ENCODE measurements at places on chromosomes 2 and 18. TPM values are rescaled to one million over a fixed set of nuclear protein-coding genes. Genes with fewer than 3 reads are reported as not detected.
A peak's percentile ranks its signal among the peaks of the same experiment; 100 is the strongest.

GRCh38 chr18:21167641-21168377 is 56.2 kb upstream of the ROCK1 start:
- peaks cover 5% of the 10 kb centered on the region for H3K4me1 ChIP-seq
- H3K27me3 ChIP-seq: no peaks in the 10 kb centered on the region
- no peak overlapping the region for H3K4me3 ChIP-seq
- peak; percentile 68 for DNase-seq
- no peaks in the 10 kb centered on the region for H3K36me3 ChIP-seq
- no peak overlapping the region for H3K27ac ChIP-seq

GRCh38 chr2:233037078-233037477 is 4.6 kb downstream of the NEU2 start:
- no peaks in the 10 kb centered on the region for H3K4me1 ChIP-seq
- H3K4me3 ChIP-seq: no peak overlapping the region
- no peaks in the 10 kb centered on the region for H3K27me3 ChIP-seq
- H3K36me3 ChIP-seq: no peaks in the 10 kb centered on the region
- DNase-seq: no peak

GRCh38 chr2:210540471-210540870 is 15.9 kb upstream of the CPS1 start:
- H3K27ac ChIP-seq: no peak overlapping the region
- H3K27me3 ChIP-seq: no peaks in the 10 kb centered on the region
- no peaks in the 10 kb centered on the region for H3K36me3 ChIP-seq
- H3K4me1 ChIP-seq: no peaks in the 10 kb centered on the region
- DNase-seq: no peak
- no peak overlapping the region for H3K4me3 ChIP-seq

- H3K27ac ChIP-seq: no peak overlapping the region
- H3K27me3 ChIP-seq: no peaks in the 10 kb centered on the region
- H3K36me3 ChIP-seq: no peaks in the 10 kb centered on the region
Measured at GRCh38 chr2:207479198-207479785, 50.5 kb upstream of the CREB1 start.

GRCh38 chr2:190420801-190421200 is 12.6 kb downstream of the MFSD6 start:
- no peak overlapping the region for H3K4me3 ChIP-seq
- DNase-seq: peak; percentile 34

DNA sequence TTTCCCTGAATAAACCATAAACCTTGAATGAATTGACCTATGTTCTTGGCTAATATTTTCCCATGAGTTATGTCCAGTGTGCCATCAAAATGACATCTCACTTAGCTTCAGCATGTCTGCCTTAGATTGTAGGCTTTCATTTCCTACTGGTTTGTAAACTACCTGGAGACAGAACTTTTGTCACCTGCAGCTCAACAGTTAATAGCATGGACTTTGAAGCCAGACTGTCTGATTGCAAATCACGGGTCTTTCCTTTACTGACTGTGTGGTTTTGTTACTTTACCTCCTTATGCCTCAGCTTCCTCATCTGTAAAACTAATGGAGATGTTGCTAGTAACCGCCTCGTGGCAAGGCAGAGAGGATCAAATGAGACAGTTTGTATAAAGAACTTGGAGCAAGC is 187.1 kb downstream of the SUCLG1 start:
- no peak overlapping the region for H3K27ac ChIP-seq
- H3K27me3 ChIP-seq: no peaks in the 10 kb centered on the region
- no peaks in the 10 kb centered on the region for H3K36me3 ChIP-seq
- no peak overlapping the region for H3K4me3 ChIP-seq
- no peaks in the 10 kb centered on the region for H3K4me1 ChIP-seq

GRCh38 chr18:44805176-44805575 is 124.5 kb downstream of the SETBP1 start:
- H3K27me3 ChIP-seq: no peaks in the 10 kb centered on the region
- H3K27ac ChIP-seq: no peak overlapping the region
- no peak for DNase-seq
- no peaks in the 10 kb centered on the region for H3K36me3 ChIP-seq
- no peak overlapping the region for H3K4me3 ChIP-seq
- H3K4me1 ChIP-seq: no peaks in the 10 kb centered on the region

- H3K4me1 ChIP-seq: no peaks in the 10 kb centered on the region
- no peak overlapping the region for H3K27ac ChIP-seq
- H3K36me3 ChIP-seq: no peaks in the 10 kb centered on the region
- H3K27me3 ChIP-seq: no peaks in the 10 kb centered on the region
- H3K4me3 ChIP-seq: no peak overlapping the region
Measured at GRCh38 chr2:224252631-224253030, 149.3 kb downstream of the FAM124B start.

GRCh38 chr2:192243488-192243887 is 48.8 kb upstream of the TMEFF2 start:
- H3K4me3 ChIP-seq: no peak overlapping the region
- no peak overlapping the region for H3K27ac ChIP-seq
- no peaks in the 10 kb centered on the region for H3K27me3 ChIP-seq
- no peak for DNase-seq

- peaks cover 56% of the 10 kb centered on the region for H3K4me1 ChIP-seq
- no peaks in the 10 kb centered on the region for H3K36me3 ChIP-seq
- no peaks in the 10 kb centered on the region for H3K27me3 ChIP-seq
- H3K27ac ChIP-seq: peak overlapping the region; percentile 5
- H3K4me3 ChIP-seq: no peak overlapping the region
Measured at GRCh38 chr2:54512663-54513362, 56.7 kb downstream of the SPTBN1 start.

GRCh38 chr2:64853894-64854293 is 135.3 kb upstream of the SLC1A4 start:
- no peaks in the 10 kb centered on the region for H3K27me3 ChIP-seq
- no peaks in the 10 kb centered on the region for H3K36me3 ChIP-seq
- H3K27ac ChIP-seq: no peak overlapping the region
- no peak overlapping the region for H3K4me3 ChIP-seq
- no peak for DNase-seq

GRCh38 chr2:226048611-226049010 is 649.1 kb downstream of the NYAP2 start:
- DNase-seq: peak; percentile 54
- no peak overlapping the region for H3K4me3 ChIP-seq
- H3K4me1 ChIP-seq: peaks cover 8% of the 10 kb centered on the region
- no peak overlapping the region for H3K27ac ChIP-seq
- H3K27me3 ChIP-seq: no peaks in the 10 kb centered on the region

GRCh38 chr2:241598061-241598460 is 38.9 kb downstream of the THAP4 start:
- no peak overlapping the region for H3K27ac ChIP-seq
- peaks cover 21% of the 10 kb centered on the region for H3K36me3 ChIP-seq
- no peak for DNase-seq
- no peak overlapping the region for H3K4me3 ChIP-seq
- H3K27me3 ChIP-seq: no peaks in the 10 kb centered on the region
- H3K4me1 ChIP-seq: no peaks in the 10 kb centered on the region

GRCh38 chr18:32259553-32259952 is 69.7 kb downstream of the MEP1B start:
- H3K36me3 ChIP-seq: no peaks in the 10 kb centered on the region
- no peaks in the 10 kb centered on the region for H3K4me1 ChIP-seq
- DNase-seq: no peak
- no peak overlapping the region for H3K27ac ChIP-seq
- no peak overlapping the region for H3K4me3 ChIP-seq

DNA sequence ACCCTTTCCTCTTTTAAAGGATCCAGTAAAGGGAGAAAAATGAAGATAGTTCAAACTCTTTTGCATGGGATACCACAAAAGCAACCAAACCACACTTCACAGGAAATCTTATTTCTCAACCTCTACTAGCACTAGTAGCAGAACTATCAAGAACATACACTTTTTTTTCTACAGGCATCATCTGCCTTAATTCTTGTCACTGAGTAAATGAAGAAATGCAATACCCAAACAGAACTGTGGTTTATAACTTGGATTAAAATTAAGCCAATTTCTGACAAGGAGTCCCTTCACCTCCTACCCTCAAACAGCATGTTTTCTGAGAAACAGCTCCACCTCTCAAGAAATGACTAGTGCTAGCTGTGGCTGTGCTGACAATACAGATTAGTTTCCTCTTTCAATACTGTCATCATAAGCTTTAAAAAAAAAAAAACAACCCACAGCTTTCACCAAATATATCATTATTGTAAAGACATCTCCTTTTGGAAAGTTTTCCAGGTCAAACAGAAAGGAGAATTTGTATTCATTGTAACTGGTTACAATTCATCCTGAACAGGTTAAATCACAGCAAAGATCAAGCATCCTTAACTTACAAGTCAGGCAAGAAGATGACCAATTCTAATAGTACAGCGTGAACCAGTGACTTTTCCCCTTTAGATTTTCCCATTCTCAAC is 44.4 kb downstream of the PTPN2 start:
- H3K4me1 ChIP-seq: peaks cover 9% of the 10 kb centered on the region
- no peaks in the 10 kb centered on the region for H3K27me3 ChIP-seq
- H3K27ac ChIP-seq: peak overlapping the region; percentile 39
- H3K36me3 ChIP-seq: no peaks in the 10 kb centered on the region
- no peak for DNase-seq

GRCh38 chr2:44925561-44926136 is 15.9 kb upstream of the SIX3 start:
- no peak overlapping the region for H3K4me3 ChIP-seq
- H3K27ac ChIP-seq: no peak overlapping the region
- H3K4me1 ChIP-seq: no peaks in the 10 kb centered on the region
- H3K27me3 ChIP-seq: peaks cover 82% of the 10 kb centered on the region

GRCh38 chr2:82796132-82796531 is 1662.9 kb downstream of the SUCLG1 start:
- peaks cover 6% of the 10 kb centered on the region for H3K4me1 ChIP-seq
- DNase-seq: no peak
- no peaks in the 10 kb centered on the region for H3K36me3 ChIP-seq
- H3K27me3 ChIP-seq: no peaks in the 10 kb centered on the region

DNA sequence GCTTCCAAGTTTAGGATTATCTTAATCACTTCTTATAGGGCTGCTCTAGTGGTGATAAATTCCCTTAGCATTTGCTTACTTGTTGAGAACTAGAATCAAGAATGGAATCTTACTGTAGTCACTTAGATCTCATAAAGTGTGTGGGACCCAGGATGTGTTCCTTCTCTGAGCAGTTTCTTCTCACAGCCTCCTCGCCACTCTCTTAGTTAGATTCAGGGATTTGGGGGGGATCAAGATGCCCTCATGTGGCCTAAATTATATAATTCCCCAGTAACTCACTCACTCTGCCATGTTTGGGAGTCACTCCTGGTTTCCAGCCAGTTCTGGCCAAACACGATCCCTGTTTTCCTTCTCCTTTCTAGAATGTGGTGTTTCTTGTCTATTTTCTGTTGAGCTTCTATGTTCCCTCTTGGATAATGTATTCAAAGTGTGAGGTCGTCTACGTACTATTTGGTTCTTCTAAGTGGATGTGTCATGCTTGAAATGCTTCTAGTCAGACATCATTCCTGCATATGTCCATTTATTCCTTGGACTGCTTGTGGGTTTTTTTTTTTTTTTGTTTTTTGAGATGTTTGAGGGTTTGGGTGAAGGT is 414.9 kb upstream of the SYT4 start:
- no peak overlapping the region for H3K4me3 ChIP-seq
- no peak overlapping the region for H3K27ac ChIP-seq
- H3K27me3 ChIP-seq: no peaks in the 10 kb centered on the region
- no peaks in the 10 kb centered on the region for H3K4me1 ChIP-seq

- no peak overlapping the region for H3K4me3 ChIP-seq
- no peaks in the 10 kb centered on the region for H3K27me3 ChIP-seq
- DNase-seq: no peak
- no peak overlapping the region for H3K27ac ChIP-seq
- peaks cover 2% of the 10 kb centered on the region for H3K4me1 ChIP-seq
Measured at GRCh38 chr18:48229552-48229981, 179.6 kb downstream of the ZBTB7C start.

DNA sequence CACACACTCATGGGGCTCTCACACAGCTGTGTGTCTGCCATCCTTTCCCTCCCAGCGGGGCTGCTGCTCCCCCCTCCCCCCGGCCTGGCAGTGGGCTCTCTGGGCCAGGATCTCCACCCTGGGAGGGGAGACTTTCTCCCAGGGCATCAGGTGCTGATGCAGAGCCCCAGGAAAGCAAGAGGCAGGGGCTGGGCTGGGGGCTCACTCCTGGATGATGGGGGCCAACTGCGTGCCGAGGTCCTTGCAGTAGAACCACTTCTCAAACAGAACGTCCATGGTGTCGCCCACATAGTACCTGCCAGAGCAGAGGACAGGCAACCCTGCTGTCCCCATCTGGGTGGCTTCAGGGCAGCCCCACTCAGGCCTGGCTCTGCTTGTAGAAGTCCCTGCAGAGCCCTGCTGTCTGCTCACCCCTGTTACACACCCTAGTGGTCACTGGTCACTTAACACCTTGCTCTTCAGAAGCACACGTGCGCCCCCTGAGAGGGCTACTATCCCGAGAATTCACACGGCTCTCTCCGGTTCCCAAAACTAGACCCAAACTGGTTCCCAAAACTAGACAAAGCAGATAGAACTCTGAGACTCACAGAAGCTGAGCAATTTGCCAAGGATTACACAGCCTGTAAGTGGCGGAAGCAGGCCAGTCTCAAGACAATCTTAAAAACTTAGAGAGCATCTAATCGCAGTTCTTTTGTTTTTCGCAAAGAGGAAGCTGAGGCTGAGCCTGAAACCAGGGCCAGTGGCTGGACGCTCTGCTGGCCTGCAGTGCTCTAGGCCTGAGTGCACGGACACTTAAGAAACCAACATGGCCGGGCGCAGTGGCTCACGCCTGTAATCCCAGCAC is 6.6 kb upstream of the OXER1 start:
- DNase-seq: peak; percentile 52
- H3K27ac ChIP-seq: no peak overlapping the region
- no peak overlapping the region for H3K4me3 ChIP-seq
- H3K4me1 ChIP-seq: no peaks in the 10 kb centered on the region
- no peaks in the 10 kb centered on the region for H3K27me3 ChIP-seq
- H3K36me3 ChIP-seq: no peaks in the 10 kb centered on the region

GRCh38 chr18:63907664-63908063 is at the start of gene SERPINB10:
Gene SERPINB10, plus strand, starts transcription at chr18:63907958. Its CDS starts 7,553 bp downstream, at chr18:63915511.
- no peaks in the 10 kb centered on the region for H3K27me3 ChIP-seq
- H3K27ac ChIP-seq: no peak within 1 kb of the TSS
- H3K36me3 ChIP-seq: no peaks in the 10 kb centered on the region
- H3K4me3 ChIP-seq: no peak within 1 kb of the TSS

DNA sequence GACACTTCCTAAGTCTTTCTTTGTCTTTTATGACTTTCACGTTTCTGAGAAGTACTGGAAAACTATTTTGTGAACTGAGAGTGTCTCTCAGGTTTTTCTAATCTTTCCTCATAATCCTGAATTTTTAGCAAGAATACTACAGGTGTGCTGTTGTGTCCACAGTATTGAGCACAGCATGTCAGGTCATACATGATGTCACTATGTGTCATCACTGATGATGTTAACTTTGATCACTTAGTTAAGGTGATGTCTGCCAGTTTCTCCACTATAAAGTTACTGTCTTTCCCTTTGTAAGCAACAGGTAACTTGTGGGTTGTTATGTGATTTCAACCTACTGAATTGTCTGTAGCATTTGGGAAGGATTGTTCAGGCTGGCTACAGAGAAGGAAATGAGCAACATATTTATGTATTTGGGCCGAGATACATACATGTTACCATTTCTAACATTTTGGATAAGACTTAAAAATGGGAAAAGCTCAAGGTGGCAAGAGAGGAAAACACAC is 11.1 kb downstream of the MATN3 start:
- H3K36me3 ChIP-seq: no peaks in the 10 kb centered on the region
- no peak for DNase-seq
- H3K4me3 ChIP-seq: no peak overlapping the region
- H3K27ac ChIP-seq: no peak overlapping the region
- no peaks in the 10 kb centered on the region for H3K27me3 ChIP-seq

CD8A gene
- 2.8 TPM for total RNA-seq

OSBPL6 gene
- total RNA-seq: 12.2 TPM

ARHGAP25 gene
- total RNA-seq: 17.1 TPM

LIPG gene
- 12.5 TPM for total RNA-seq

KCNF1 gene
- 0.83 TPM for total RNA-seq
